ENCODE measurements at places on chromosomes 1 and 21. TPM values are rescaled to one million over a fixed set of nuclear protein-coding genes. Genes with fewer than 3 reads are reported as not detected.

Gene TAS1R1
- total RNA-seq: not detected

Gene MAD2L2
- 67.8 TPM for total RNA-seq

Gene GUCA2A
- not detected for total RNA-seq

DNA sequence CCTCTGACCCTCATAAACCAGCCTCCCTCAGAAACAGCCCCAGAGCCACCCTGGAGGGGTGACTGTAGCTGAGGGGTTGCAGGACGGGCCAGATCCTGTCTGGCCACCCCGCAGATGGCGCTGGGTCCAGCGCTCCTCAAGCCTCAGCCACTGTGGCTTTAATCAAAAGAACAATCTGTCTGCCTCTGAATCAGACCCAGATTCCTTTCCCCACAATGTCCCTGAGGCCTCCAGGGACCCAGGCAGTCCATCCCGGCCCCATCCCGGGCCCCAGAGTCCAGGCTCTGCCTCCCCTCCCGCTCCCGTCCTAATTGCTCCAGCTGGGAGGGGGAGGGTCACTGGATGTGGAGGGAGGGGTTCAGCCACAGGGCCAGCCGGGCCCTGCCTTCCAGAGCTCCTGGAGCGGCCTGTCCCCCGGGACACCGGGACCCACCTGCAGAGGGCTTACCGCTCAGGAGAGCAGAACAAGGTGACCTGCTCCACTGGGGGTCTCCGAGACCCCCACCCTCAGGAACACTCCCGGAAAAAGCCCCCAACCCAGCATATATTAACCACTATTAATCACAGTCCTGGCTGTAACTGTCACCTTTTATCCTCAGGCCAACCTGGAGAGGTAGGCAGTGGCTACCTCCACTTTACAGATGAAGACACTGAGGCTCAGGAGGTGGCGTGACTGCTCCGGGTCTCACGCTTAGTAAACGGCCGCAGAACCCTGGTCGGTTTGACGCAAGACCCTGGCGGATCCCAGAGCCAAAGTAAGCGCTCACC, 836 bp upstream of the FBLIM1 start:
- peaks cover 6% of the 10 kb centered on the region for H3K4me1 ChIP-seq
- H3K36me3 ChIP-seq: no peaks in the 10 kb centered on the region
- no peaks in the 10 kb centered on the region for H3K27me3 ChIP-seq
- no peak for DNase-seq
- H3K4me3 ChIP-seq: peak overlapping the region; percentile 69
- peak overlapping the region; percentile 80 for H3K27ac ChIP-seq

DNA sequence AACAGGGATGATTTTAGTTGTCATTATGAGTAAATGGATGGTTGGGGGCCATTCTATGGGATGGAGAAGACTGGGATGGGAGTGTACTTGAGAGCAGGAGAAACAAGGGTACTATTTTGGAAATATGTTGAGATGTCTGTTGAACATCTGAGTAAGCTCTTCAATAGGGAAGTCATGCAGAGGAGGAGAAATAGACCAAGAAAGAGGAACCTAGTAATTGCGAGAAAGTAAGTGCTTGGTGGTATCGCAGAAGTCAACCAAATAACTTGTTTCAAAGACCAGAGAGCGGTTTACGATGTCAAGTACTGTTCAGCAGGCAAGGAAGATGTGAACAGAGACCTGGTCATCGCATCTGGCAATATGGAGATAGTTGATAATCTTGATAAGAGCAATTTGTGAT, 22.4 kb upstream of the CHRM3 start:
- DNase-seq: no peak
- no peaks in the 10 kb centered on the region for H3K27me3 ChIP-seq
- no peak overlapping the region for H3K27ac ChIP-seq

GRCh38 chr1:43349594-43350306, 9.0 kb upstream of the CDC20 start:
- H3K36me3 ChIP-seq: no peaks in the 10 kb centered on the region
- peak overlapping the region; percentile 45 for H3K4me3 ChIP-seq
- peak overlapping the region; percentile 97 for H3K27ac ChIP-seq
- no peaks in the 10 kb centered on the region for H3K4me1 ChIP-seq
- H3K27me3 ChIP-seq: no peaks in the 10 kb centered on the region

DNA sequence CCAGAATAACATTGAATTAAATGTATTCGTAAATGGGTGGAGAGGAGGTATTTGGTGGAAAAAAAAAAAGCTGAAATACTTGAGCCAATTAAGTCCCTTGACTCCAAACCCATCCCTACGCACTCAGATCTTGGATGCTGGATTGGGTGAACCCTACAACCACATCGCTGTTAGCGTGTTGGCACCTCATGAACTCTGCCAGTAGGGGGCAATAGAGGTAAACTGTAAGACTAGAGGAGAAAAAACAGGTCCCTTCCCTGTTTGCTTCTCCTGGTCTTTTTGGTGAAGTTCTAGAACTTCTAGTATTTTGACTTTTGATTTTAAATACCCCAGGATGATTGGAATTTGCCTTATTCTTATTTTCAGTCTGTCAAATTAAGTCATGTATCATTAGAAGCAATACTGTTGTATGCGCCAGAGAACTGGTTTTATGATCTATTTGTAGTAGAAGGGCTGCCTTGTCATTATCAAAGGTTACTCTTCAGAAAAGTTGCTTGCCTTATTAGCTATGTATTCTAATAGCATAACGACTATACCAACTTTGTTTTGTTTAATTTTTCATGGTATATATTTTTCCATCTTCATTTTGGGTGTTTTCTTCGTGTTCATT, 1.9 kb upstream of the OR13G1 start:
- no peak overlapping the region for H3K4me3 ChIP-seq
- H3K4me1 ChIP-seq: no peaks in the 10 kb centered on the region
- no peaks in the 10 kb centered on the region for H3K27me3 ChIP-seq
- H3K27ac ChIP-seq: no peak overlapping the region
- DNase-seq: peak; percentile 8
- H3K36me3 ChIP-seq: no peaks in the 10 kb centered on the region

GRCh38 chr1:166036092-166036491, 130.7 kb downstream of the FAM78B start:
- H3K4me3 ChIP-seq: no peak overlapping the region
- DNase-seq: no peak
- no peaks in the 10 kb centered on the region for H3K27me3 ChIP-seq
- no peaks in the 10 kb centered on the region for H3K36me3 ChIP-seq

- H3K36me3 ChIP-seq: no peaks in the 10 kb centered on the region
- H3K4me3 ChIP-seq: no peak overlapping the region
- no peak overlapping the region for H3K27ac ChIP-seq
Measured at GRCh38 chr1:5485968-5486696, 506.1 kb downstream of the NPHP4 start.

DNA sequence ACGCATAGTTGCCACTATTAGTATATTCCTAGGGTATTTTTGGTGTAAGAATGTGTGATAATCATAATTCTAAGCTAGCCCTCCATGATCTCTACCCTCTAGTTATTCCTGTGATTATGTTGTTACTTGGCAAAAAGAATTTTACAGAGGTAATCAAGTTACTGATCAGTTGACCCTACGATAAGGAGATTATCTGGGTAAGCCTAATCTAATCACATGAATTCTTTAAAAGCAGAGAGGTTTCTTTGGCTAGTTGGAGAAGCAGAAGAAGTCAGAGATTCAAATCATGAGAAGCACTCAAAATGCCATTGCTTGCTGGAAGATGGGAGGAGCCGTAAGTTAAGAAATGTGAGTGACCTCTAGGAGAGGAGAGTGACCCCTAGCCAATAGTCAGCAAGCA, 72.7 kb downstream of the RPE65 start:
- no peak overlapping the region for H3K4me3 ChIP-seq
- H3K27ac ChIP-seq: no peak overlapping the region
- no peak for DNase-seq

GRCh38 chr1:182713492-182713891, 29.1 kb upstream of the RGS8 start:
- DNase-seq: no peak
- H3K4me1 ChIP-seq: no peaks in the 10 kb centered on the region
- H3K27me3 ChIP-seq: no peaks in the 10 kb centered on the region
- H3K27ac ChIP-seq: no peak overlapping the region
- no peaks in the 10 kb centered on the region for H3K36me3 ChIP-seq

GRCh38 chr1:172117800-172118199, 276.5 kb downstream of the DNM3 start:
- H3K27ac ChIP-seq: no peak overlapping the region
- H3K4me1 ChIP-seq: no peaks in the 10 kb centered on the region
- no peak overlapping the region for H3K4me3 ChIP-seq
- DNase-seq: no peak

DNA sequence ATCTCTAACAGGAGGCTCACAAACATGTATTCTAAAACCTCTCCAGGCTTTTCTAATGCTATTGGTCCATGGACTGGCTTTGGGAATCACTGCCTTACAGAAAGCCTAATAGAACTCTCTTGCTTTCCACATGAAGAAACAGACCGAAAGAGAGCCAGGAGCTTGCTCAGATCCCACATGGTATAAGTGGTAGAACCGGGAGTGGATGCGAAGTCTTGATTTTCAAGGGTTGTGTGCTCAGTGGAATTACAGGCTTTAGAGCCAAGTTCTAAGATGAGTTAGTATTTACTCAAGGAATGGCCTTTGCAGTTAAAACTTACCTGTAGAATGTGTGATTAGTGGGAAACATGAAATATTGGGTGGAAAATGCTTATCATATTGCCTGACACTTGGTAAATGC, 54.3 kb upstream of the HSD17B7 start:
- H3K27ac ChIP-seq: no peak overlapping the region
- H3K27me3 ChIP-seq: no peaks in the 10 kb centered on the region
- H3K4me3 ChIP-seq: no peak overlapping the region
- DNase-seq: no peak

DNA sequence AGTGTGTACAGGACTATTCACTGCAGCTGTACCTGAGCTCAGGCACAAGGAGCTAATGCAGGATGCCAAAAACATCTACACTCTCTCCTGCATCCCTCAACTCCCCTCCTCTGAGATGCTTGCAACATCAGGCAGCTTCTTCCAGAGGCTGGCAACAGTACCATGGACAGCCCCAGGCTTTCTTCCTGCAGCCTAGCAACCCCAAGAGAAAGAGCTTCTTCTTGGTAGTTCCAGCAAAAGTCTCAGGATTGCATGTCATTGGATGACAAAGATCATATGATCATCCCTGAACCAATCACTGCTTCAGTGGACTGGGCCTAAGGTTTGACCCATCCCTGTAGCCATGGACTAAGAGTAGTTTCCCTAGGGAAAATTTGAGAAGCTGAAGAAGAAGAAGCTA, 46.7 kb downstream of the CAMK2N1 start:
- DNase-seq: no peak
- no peaks in the 10 kb centered on the region for H3K4me1 ChIP-seq
- no peak overlapping the region for H3K27ac ChIP-seq
- no peaks in the 10 kb centered on the region for H3K36me3 ChIP-seq
